Glutamatergic neuron (in vitro differentiated cells): ENCODE measurements at places on chromosomes 3 and 15. TPM values are rescaled to one million over a fixed set of nuclear protein-coding genes. Genes with fewer than 3 reads are reported as not detected.

The MYRIP gene
- 1.8 TPM for total RNA-seq

The CFAP44 gene
- 1.3 TPM for total RNA-seq

The CPA3 gene
- total RNA-seq = not detected

The TBC1D5 gene
- total RNA-seq = 40.2 TPM

- no peaks in the 10 kb centered on the region for H3K36me3 ChIP-seq
- no peak overlapping the region for H3K4me3 ChIP-seq
- no peak overlapping the region for H3K27ac ChIP-seq
These were observed 170.9 kb downstream of the OXSM start for GRCh38 chr3:25960776-25961175.

GRCh38 chr15:93587059-93587521, 498.1 kb upstream of the RGMA start:
- H3K36me3 ChIP-seq = no peaks in the 10 kb centered on the region
- H3K27me3 ChIP-seq = no peaks in the 10 kb centered on the region
- no peak overlapping the region for H3K4me3 ChIP-seq
- H3K4me1 ChIP-seq = no peaks in the 10 kb centered on the region

DNA sequence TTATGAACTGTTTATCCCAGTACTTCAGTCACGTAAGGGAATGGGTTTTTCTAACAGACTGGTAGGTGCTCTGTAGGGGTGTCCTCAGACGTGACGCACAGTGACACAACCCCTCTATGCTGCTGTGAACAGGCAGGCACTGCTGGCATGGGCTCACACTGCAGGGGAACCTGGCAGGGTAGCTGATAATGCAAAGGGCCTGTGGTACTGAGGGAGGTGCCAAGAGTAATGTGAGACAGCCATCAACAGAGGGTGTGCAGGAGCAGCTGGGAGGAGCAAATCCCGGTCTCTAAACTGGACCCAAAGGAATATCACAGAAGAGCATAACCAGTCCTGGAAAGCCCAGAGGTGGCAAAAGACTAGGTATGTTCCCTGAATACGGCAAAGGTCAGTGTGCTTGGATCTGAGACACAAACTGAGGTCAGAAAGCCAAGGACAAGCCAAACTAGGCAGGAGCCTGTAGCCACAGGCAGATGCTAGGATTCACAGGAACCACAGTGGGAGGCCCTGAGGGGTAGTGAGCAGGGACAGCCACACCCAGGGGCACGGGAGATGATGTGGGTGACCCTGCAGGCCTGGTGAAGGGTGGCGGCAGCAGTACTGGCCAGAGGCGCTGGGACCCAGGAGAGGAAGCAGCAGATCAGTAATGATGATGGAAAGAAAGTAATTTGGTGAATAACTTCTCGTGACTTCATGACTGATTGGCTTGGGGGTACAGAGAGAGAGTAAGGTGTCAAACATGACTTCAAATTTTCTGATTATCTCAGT, 248.1 kb upstream of the CHRNA7 start:
- DNase-seq = no peak
- peaks cover 6% of the 10 kb centered on the region for H3K27me3 ChIP-seq
- peaks cover 20% of the 10 kb centered on the region for H3K4me1 ChIP-seq
- H3K27ac ChIP-seq = no peak overlapping the region
- H3K4me3 ChIP-seq = no peak overlapping the region

- H3K4me3 ChIP-seq = peak overlapping the region; percentile 82
- peaks cover 9% of the 10 kb centered on the region for H3K27me3 ChIP-seq
- H3K4me1 ChIP-seq = no peaks in the 10 kb centered on the region
- H3K27ac ChIP-seq = no peak overlapping the region
- peak; percentile 41 for DNase-seq
- H3K36me3 ChIP-seq = no peaks in the 10 kb centered on the region
These were observed 619 bp upstream of the CMTM8 start for GRCh38 chr3:32237670-32238452.

GRCh38 chr3:153621953-153622352, 459.9 kb downstream of the RAP2B start:
- no peak overlapping the region for H3K27ac ChIP-seq
- DNase-seq = no peak
- no peaks in the 10 kb centered on the region for H3K36me3 ChIP-seq
- H3K27me3 ChIP-seq = peaks cover 2% of the 10 kb centered on the region
- no peak overlapping the region for H3K4me3 ChIP-seq
